MCF 10A (cell line): ENCODE measurements at places on chromosomes 16 and 17.

DNA sequence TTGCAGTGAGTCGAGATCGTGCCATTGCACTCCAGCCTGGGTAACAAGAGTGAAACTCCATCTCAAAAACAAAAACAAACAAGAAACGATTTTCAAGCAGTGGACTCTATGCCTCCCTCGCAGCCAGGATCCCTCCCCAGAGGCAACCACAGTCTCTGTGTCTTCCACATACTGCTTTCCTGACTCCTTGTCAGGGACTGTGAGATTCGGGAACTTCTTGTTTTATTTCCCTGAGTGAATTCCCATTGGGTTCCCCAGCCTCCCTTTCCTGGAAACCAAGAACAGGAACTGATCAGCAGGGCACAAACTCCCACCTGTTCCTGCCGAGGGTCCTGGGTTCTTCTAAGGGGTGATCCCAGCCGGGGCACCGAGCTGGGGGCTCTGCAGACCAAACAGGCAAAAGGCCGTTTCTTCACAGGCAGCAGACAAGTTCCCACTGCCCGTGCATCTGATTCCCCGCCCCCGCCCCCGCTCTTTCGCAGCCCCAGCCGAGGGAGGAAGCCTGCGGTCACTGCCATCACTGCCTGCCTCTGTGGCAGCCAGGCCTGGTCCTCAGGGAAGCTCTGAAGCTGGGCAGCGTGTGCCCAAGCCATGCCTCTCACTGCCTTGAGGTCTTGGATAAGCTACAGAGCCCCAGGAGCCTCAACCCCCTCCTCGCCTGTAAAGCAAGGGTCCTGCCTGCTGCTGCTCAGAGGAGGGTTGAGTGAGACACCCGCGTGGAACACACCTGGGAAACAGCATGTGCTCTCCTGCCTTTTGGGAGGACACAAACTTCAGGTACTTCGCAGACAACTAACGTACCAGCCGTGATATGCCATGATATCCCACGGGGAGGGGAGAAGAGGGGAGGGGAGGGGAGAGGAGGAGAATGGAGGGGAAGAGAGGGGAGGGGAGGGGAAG lies 5.5 kb upstream of the PIEZO1 start:
- DNase-seq: no peak

DNA sequence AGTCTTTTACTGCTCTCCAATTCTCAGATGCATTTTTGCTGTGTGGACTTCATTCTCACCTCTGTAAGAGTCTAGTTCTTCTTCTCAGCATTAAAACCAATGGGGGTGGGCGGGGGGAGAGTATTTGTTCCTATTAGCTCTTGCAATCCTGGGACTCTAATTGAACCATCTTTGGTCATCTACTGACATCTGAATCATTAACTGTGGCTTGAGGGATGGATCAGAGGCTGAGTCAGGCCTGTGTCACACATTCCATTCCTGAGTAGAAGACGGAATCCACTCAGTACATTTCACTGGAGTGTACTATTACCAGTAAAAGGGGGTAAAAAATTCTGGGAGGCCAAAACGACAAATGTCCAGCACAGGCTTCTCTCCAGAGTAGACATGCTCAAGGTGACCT lies 12.8 kb upstream of the ZNF23 start:
- DNase-seq: peak; percentile 39

DNA sequence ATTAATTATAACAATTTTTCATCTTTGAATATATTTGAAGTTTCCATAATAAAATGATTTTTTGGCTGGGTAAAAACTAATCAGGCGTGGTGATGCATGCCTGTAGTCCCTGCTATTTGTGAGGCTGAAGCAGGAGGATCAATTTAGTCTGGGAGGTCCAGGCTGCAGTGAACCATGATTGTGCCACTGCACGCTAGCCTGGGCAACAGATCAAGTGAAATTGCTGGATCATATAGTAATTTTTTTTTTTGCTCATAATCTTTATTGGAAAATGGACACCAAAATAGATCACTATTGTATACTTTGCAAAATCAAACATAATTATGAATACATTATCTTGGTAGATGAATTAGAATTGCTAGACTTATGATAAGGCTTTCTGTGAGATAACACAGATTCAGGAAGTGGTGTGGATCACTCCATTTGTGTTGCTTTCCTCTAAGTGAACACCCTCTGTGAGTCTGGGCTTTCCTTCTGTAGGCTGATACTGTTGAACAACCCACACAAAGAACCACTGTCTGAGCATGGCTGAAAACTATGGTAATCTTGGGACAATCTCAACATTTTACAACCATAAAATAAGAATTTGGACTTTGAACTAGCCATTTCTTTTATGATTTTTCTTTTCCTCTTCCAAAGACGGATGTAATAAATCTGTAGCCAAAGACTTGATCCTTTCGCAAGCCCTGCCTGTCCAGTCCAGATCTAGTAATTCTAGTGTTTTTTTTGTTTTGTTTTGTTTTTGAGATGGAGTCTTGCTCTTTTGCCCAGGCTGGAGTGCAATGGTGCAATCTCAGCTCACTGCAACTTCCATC lies 5.6 kb upstream of the ST3GAL2 start:
- DNase-seq: no peak

DNA sequence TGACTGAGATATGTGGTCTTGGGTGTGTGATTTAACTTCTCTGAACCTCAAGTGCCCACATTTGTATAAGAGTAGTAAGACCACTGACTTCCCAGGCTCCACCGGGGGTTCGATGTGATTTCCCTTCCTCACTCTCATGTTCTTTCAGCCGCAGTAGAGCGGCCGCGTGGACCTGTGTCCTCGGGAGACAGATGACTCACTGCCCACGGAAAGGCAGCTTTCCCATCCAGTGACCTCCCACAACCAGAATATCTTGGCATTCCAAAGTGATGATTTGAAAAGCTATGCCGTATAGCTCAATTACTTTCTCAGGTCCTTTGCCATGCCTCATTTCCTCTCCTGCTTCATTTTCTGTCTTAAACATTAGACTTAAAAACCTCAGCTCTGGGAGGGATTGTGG lies 73.6 kb downstream of the IL21R start:
- DNase-seq: no peak

DNA sequence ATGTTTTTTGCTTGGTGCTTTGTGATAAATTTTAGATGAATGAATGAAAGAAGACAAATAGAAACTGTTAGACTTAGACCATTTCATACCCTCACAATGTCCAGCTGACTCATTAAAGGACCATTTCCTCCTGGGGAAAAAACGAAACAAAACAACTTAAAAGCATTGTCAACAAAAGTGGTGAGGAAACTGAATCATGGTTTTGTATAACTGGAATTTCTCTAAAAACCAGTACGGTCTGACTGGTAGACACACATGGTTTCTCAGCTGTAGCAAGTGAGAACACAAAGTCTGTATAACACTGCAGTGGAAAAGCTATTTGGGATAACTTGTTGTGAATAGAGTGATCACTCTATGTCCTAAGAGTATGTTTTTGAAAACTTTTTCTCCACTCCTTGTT lies 5.3 kb upstream of the DDX52 start:
- peak; percentile 40 for DNase-seq

GRCh38 chr17:12362853-12363455 lies 302.7 kb upstream of the MYOCD start:
- no peak for DNase-seq

DNA sequence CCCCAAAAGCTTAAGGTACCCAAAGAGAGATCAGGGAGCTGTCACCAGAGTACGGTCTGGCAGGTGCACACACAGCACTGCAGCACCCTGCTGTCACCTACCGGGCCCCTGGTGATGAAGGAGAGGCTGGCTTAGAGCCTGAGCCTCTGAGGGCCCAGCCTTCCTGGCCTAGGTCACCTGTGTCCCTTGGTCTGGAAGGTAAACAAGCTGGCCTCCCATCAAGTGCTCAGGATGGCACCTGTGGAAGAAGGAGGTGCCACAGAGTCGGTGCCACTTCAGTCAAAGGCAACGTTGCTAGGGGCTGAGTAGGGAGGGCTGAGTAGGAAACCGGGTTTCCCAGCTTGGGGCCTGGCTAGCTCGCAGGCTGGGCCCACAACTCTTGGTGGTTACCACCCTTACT lies 70.7 kb downstream of the COG7 start:
- no peak for DNase-seq

DNA sequence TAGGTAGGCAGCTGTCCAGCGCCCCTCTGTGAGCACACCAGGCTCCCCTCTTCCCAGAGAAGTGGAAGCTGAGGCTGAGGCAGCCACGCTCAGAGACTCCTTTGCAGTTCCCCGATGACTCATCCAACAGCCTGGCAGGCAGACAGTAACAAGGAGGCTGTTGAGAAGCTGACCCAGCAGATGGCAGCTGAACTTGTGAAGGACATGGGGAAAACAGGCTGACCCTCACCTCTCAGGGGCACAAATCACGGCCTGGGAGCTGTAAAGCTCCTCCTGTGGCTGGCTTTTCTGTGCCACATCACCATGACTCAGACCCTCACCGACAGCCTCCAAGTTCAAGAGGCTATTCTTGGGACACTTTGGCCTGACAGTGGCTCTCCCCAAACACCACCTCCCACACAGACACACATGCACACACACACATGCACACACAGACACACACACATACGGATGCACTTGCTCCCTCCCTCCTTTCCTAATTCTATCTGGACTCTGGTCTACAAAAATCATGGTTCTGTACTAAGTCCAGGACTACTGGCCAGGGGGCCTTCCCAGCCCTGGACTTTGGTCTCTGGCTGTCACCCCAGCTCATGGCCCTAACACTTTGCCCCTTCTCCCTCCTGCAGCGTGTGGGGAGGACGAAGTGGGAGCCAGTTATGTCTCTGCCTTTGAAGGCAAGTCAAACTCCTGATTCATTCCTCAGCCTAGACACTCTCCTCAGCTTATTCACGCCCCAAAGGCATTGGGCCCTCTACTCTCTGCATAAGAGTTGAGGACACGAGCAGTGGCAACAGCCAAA lies 23.2 kb downstream of the MAP3K14 start:
- DNase-seq: peak; percentile 95

- DNase-seq: no peak
Observed at GRCh38 chr17:32393904-32394303, 43.9 kb downstream of the ZNF207 start.

- no peak for DNase-seq
Observed at GRCh38 chr17:64491994-64492393, 4.9 kb downstream of the POLG2 start.

- no peak for DNase-seq
Observed at GRCh38 chr17:76543482-76543825, 3.6 kb downstream of the PRCD start.

DNA sequence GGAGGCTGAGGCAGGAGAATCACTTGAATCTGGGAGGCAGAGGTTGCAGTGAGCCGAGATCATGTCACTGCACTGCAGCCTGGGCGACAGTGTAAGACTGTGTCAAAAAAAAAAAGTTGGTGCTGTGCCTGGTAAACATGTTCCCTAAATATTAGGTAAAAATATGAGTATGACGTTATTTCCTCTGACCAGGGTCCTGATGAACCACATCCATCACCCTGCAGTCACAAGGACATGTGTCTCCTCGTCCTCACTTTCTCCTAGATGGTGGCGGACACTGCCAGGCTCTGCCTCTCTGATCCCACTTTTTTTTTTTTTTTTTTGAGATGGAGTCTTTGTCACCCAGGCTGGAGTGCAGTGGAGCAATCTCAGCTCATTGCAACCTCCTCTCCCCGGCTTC lies 28.7 kb downstream of the LGALS9 start:
- DNase-seq: no peak

GRCh38 chr16:60674241-60674640 lies 1362.0 kb downstream of the CDH8 start:
- no peak for DNase-seq

DNA sequence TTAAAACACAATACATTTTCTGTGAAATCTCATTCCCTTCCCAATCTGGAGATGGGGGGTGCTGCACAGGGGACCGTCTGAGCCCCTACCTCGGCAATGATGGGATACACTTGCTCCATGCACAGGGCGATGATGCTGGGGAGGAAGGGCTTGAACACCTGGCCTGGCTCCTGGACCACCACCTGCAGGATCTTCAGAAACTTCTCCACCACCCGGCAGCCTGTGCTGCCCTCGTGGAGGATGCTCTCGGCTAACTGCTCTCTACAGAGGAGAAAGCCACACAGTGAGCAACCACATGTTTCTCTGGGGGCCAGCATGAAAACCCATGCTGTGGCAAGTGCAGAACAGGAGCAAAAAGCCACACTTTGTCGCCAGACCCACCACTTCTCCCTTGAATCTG lies 42.4 kb upstream of the GSG1L start:
- no peak for DNase-seq

GRCh38 chr17:81243333-81243664 lies 4.2 kb downstream of the NDUFAF8 start:
- DNase-seq: no peak

DNA sequence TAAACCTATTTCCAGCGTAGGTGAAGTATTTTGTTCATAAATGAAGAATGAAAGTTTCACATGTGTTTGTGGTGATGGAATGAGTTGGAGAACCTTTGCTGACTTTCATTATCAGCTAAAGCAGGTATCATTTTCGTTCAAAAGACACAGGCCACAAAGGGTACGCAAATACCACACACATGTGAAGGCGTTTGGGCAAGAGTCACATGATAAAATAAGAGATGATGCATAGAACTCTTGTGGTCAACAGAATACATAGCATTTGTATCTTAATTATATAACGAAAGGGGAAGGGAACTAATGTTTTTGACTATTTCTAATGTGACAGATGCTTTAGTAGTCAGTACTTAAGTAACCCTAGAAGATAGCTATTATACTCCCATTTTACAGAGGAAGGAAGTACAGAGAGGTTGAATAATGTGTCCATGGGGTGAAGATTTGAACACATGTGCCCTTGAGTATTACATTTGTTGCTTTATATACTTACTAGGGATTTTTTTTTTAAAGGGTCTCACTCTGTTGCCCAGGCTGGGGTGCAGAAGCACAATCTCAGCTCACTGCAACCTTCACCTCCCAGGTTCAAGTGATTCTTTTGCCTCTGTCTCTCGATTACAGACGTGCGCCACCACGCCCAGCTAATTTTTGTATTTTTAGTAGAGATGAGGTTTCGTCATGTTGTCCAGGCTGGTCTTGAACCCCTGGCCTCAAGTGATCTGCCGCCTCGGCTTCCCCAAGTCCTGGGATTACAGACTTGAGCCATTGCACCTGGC lies 4.8 kb downstream of the RPA1 start:
- DNase-seq: no peak

GRCh38 chr16:84207251-84207650 lies 16.3 kb downstream of the ADAD2 start:
- no peak for DNase-seq

- peak; percentile 79 for DNase-seq
Observed at GRCh38 chr17:28008513-28008912, 34.0 kb upstream of the NLK start.

DNA sequence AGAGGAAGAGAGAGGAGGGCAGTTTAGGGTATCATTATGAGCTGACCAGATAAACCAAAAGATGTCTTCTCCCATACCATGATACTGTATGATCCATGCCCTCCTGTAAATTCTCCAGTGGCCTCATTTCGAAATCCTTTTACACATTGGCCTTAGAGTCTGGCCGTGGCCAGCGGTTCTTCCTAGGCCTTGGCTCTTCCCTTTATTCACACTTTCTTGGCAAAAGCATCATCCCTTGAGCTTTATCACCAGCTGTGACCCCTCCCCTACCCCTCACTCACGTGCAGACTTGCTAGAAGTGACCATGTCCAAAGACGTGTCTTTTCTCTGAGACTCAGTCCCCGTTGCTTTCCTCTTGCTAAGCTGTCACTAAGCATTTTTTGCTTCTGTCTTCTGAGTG lies 22.8 kb downstream of the KATNIP start:
- no peak for DNase-seq

- DNase-seq: peak; percentile 97
Observed at GRCh38 chr17:17913695-17914332, 58.4 kb downstream of the TOM1L2 start.
